ENCODE measurements at places on chromosomes 3 and 15.
A peak's percentile ranks its signal among the peaks of the same experiment; 100 is the strongest.

DNA sequence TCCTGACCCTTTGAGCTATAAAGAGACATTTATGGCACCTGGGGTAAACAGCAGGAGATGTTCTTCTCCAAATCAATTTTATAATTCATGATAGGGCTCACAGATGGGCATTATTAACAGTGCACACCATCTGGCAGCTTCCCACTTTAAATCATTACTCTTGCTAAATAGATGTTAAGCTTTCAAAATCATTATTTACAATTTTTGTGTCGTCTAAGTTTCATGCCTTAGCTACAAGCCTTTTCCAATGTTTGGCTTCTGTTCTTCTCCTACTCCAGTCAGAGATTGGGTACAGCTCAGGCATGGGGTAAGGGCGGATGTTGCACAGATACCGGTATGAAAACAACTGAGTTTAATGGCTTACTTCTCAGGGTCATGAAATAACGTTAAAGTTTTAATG lies 120.9 kb upstream of the PFN2 start:
- DNase-seq = no peak

- DNase-seq = no peak
These were observed 4.5 kb upstream of the CEP70 start for GRCh38 chr3:138598534-138598933.

DNA sequence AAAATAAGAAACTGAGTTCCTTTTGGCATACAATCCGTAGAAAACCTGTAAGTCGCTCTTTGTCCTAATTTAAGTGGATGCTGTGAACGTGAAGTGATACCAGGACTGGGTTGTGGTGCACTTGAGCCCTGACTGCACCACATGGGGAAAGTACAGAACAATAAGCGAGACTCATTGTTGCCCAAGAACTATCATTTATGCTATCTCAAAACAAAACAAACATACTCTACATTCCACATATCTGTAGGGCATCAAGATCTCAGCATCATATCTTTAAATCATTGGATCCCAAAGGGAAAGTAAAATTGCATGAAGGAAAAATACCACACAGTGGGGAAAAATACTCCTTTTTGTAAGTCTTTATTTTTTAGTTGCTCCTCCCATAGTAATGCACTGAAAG lies 580.3 kb downstream of the MECOM start:
- no peak for DNase-seq

- DNase-seq = no peak
These were observed 434.4 kb downstream of the NR2F2 start for GRCh38 chr15:96764946-96765345.

DNA sequence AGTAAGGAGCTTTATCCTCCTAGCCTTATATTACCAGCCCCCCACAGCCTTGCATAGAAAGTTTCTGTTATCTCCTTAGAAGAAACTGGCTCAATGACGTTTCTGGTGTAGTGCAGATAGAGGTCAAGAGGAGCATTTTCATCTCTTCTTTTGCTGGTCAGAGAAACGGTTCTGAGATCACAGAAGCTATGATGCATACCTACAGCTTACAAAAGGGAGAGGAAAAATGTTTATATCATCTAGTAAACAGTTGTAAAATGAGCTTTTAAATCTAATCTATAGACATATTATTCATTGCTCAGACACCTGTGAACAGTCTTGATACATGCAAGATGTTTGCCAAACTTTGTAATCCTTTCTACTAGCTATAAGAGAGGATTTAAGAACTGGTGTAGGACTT lies 68.0 kb downstream of the GMPS start:
- no peak for DNase-seq

DNA sequence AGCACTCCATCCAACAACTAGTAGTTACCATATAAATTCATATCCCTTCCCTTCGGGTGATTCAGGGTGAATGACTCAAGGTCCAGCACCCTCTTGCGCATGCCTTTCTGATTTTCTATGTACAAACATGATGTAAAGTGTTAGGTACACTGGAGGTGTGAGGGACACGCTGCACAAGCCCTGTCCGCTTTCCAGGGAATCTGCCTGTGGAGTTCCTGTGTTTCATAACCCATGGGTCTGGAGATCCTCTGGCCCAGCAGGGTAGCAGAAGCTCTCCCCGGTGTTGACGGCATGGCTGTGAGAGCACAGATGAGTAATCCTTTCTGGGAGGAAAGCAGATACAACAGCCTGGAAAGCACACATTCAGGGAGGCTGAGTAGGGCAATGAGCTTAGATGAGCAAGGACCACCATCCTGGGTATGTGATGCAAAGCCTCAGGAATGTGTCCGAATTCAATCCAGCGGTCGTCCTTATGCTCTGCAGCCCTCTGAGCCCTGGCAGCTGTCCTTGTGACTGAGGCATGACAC lies 142.9 kb upstream of the TP63 start:
- peak; percentile 54 for DNase-seq

DNA sequence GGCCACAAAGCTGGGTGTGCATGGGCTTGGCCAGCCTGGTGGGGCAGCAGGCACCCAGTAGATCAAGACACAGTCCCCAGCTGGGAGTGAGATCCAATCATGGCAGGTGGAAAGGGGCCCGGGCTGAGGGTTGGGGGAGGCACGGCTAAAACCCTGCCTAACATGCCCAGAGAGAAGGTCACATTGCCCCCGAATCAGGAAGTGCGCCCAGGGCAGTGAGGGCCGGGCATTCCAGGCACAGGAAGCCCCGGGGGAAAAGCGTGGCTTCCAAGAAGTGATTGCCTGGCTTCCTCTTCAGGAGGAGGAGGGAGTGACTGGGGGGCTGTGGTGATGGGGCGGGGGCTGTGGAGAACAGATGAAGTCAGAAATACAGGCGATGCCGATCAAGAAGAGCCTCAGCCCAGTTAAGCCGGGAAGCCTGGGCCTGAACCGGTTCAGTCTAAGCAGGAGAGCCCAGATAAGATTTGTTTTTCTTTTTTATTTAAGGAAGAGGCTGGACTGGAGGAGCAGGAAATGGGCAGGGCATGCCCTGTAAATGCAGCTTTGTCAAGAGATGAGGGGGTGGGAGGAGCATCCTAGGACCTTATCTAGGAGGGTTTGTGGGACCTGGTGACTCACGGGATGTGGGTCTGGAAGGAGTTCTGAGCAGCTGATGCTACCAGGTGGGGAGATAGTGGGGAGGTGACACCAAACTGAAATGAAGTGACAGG lies 83.9 kb downstream of the CHSY1 start:
- DNase-seq = peak; percentile 84

DNA sequence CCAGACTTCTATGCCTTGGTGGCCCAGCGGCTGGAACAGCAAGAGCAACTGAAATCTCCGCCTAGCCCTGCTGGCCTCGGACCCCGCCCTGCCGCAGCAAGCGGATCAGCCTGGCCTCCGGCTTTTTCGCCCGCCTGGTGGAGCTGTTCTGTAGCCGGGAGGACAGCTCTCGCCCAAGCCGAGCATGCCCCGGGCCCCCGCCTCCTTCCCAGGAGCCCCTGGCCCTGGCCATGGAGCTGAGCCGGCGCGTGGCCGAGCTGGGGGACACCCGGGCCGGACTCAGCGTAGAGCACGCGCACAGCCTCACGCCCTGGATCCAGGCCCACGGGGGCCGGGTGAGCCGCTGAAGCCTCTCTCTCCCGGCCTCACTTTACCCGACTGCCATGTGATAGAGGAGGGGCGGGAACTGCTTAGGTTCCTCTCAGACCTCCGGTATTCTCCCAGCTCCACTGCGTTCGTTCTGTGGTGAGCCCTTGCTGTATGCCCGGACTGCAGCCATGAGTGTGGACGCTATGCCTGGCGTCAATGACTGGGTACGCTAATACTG lies 24.1 kb upstream of the MRPL3 start:
- DNase-seq = no peak

- no peak for DNase-seq
These were observed 33.7 kb downstream of the HCN4 start for GRCh38 chr15:73335026-73335425.

DNA sequence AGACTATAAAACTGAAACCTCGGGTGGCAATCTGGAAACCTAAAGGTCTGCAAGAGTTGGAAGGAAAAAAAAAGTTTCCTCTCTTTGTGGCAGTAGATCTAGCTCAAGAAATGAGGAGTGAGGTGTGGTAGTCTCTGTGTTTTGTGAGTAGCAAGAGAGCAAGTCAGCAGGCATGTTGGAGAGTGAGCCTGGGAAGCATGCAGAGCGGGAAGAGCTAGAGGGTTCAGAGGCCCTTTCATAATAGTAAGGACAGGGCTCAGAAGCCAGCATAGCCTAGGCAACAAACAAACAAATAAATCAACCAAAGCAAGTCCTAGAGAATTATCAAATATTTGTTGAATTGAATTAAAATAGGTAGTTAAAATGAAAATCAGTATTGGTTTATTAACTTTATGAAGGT lies 189.7 kb upstream of the CBLB start:
- no peak for DNase-seq

GRCh38 chr3:66265649-66266048 lies 44.8 kb downstream of the SLC25A26 start:
- no peak for DNase-seq

- no peak for DNase-seq
These were observed 4.7 kb upstream of the FEM1B start for GRCh38 chr15:68272721-68273271.

DNA sequence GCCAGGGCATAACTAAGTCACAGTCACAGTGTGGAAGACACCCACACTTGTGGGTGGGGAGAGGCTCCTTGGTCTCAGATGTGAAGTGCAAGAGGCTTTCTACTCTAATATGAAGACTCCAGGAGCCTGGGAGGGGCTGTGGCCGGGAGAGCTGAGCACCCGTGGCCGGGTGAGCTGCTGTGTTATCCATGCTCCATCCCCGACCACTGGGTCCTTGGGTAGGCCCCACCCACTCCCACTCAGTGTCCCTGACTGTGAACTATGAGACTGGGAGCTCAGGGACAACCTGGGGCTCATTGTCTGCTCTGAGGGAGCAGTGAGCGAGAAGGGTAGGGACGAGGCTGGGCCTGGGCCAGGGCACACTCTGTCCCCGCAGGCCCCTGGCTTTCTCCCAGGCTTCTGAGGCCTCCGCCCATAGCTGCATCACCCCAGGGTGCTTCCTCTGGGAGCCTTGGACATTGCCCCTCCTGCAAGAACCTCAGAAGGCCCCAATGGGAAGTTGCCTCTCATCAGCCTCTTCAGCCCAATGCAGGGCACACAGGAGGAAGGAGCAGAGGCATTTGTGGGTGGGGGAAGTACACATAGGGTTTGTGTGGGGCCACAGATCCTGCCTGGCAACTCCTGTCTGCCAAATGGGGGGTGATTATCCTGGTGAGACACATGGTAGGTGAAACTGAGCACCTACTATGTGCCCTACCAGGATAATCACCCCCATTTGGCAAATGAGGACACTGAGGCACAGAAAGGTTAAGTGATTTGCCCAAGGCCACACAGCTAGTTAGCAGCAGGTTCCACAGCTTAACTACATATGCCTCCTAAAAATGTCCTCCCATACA lies 2.4 kb downstream of the ANPEP start:
- no peak for DNase-seq

DNA sequence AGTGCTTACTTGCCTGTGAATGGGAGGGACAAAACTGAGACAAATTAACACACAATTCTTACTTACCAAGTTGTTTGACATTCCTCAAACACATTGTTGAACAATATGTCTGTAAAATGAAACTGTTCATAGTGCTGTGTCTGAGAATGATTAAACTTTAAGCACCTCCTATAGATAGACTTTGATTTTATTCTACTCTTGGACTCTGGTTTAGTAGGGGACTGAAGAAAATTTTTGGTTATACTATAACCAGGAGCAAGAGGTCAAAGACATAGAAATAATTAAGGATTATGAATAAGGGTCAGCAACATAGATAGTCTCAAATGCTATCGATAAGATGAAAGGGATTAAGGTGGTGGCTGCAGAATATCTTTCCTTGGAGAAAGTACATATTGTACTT lies 7.9 kb upstream of the MTFMT start:
- no peak for DNase-seq

DNA sequence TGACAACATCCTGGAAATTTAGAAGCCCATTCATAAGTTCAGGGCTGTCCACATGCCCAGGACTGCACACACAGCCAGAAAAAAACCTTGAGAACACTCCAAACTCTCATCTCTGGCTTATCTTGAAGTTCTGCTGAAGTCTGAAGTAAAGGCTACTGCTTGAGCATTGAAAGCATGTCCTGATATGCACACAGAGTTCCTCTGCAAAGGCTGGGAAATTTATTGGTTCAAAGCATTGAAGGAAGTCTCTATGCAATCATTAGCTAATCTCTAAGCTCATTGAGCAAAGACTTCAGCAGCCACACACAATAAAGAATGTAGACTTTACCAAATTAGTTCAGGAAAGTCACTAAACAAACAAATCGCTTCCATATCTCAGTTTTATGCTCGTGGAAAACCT lies 162.0 kb upstream of the STT3B start:
- DNase-seq = no peak

GRCh38 chr3:458653-459310 lies 262.2 kb downstream of the CHL1 start:
- DNase-seq = no peak

DNA sequence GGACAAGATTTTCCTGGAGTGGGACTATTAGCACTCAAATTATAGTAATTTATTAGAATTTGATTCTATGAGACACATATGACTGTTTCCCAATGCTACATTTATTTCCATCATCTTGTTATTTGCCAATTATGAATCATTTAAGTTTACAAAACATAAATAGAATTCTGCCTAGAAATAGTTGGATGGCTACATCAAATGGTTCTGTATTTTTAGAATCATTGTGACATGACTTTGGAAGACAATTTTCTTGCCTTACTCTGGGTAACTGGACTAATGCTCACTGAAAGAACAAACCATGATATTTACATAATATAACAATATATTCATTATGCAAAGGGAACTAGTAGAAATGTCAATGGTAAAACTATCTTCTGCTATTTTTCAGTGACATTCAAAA lies 173.5 kb downstream of the ZIC1 start:
- DNase-seq = no peak

Measured in keratinocyte (primary cell).